ENCODE measurements at places on chromosomes 12 and 14.
A peak's percentile ranks its signal among the peaks of the same experiment; 100 is the strongest.

DNA sequence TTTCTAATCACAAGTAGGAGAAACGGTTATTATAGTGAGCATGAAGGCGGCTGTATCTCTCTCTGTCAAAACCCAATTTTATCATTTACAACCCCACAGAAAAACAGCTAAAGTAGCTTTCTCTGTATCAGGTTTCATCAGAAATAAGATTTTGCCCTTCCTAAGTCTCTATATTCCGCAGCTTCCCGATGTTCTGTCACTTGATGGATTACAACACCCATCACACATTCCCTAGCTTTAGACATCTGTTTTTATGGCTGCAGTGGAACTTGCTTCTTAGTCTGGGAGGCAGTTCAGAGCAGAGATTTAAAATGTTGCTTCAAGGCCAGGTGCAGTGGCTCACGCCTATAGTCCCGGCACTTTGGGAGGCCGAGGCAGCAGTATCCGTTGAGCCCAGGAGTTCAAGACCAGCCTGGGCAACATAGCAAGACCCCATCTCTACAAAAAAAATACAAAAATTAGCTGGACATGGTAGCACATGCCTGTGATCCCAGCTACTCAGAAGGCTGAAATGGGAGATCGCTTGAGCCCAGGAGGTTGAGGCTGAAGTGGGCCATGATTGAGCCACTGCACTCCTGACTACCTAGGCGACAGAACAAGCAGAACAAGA, 27.6 kb upstream of the FOXN3 start:
- DNase-seq: no peak

DNA sequence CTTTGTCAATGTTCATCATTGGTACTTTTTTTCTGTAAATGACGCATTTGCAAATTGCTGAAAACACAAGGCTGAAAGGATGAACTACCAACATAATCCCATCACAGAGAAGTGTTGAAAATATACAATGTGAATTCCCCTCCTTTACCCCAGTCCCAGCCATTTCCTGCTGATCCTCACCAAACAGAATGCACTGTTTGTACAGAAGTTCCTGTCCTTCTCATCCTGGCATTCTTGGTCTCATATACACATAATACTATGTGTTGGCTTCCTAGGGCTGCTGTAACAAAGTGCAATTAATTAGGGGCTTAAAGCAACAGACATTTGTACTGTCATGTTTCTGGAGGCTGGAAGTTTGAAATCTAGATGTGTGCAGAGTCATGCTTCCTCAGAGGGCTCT, 836.2 kb upstream of the MGAT4C start:
- DNase-seq: no peak

GRCh38 chr14:64714432-64715025, 10.3 kb downstream of the PLEKHG3 start:
- no peak for DNase-seq

GRCh38 chr12:86234316-86234855, 21.8 kb downstream of the MGAT4C start:
- DNase-seq: no peak

- DNase-seq: peak; percentile 56
These were observed 40.7 kb upstream of the MTERF2 start for GRCh38 chr12:107027636-107028053.

- no peak for DNase-seq
These were observed 175.9 kb downstream of the MON2 start for GRCh38 chr12:62642486-62642885.

DNA sequence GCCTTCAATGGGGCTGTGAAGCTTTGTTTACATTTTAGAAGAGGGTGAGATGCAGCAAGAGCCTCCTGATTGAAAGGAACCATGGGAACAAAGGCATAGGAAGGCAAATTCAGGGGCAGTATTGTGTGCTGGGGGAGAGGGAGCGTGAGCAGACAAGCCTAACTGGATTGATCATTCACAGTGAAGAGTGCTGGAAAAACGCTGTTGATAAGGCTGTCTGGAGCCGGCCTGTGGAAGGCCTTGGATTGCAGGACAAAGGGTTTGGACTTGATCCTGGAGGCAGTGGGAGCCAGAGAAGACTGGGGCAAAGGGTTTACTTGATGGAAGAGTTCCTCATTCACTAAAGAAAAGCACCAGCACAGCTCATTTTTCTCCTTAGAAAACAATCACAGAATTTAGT, 160.5 kb downstream of the PAH start:
- no peak for DNase-seq

DNA sequence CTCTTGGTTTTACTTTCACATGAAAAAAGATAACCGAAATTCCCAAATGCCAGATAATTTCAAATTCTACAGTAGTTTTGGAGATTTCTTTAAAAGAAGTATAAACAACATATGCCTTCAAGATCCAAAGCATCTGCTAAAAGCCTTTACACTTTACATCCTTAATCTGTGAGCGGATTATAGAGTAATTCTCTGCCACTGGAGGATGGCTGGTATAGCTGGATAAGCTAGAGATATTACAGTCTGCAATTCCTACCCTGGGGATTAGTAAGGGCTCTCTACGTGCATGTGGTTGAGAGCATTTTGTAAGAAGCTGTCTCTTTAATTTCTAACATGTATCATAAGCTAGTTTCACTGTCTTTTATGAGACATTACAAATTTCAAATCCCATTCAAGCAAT, 240.3 kb upstream of the HMGA2 start:
- DNase-seq: no peak

GRCh38 chr12:18071336-18071735, 18.7 kb downstream of the RERGL start:
- no peak for DNase-seq

GRCh38 chr12:122395319-122395718, 27.1 kb downstream of the CLIP1 start:
- no peak for DNase-seq

- no peak for DNase-seq
These were observed 6.2 kb downstream of the CHST11 start for GRCh38 chr12:104462931-104463339.

DNA sequence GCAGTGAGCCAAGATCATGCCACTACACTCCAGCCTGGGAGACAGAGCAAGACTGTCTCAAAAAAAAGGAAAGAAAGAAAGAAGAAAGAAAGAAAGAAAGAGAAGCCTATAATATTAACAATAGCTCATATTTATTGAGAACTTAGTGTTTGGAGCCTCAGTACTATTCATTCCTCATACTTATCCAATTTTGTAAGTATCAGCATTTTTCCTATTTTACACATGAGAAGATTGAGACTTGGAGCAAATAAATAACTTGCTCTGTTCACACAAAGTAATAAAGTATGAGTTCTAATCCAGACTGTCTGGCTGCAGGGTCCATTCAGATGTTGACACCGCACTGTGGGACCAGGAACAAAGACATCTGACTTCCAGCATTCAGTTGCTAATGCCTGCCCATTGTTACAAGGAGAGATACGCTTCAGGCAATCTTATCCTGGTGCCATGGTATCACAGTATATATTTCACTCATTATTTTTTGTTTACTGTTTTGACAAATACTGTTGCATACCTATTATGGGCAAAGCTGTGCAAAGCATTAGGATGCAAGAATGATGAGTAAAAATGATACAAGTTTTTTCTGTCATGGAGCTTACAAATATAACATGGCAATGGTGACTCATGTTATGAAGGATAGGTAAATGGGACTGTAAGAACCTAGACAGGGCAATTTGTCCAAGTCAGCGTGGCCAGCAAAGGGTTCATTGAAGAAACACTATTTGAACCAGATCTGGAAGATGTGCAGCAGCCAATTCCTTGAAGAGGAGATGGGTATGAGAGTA, 21.4 kb upstream of the TMTC2 start:
- no peak for DNase-seq

GRCh38 chr12:59191372-59191771, 271.1 kb upstream of the LRIG3 start:
- DNase-seq: no peak

DNA sequence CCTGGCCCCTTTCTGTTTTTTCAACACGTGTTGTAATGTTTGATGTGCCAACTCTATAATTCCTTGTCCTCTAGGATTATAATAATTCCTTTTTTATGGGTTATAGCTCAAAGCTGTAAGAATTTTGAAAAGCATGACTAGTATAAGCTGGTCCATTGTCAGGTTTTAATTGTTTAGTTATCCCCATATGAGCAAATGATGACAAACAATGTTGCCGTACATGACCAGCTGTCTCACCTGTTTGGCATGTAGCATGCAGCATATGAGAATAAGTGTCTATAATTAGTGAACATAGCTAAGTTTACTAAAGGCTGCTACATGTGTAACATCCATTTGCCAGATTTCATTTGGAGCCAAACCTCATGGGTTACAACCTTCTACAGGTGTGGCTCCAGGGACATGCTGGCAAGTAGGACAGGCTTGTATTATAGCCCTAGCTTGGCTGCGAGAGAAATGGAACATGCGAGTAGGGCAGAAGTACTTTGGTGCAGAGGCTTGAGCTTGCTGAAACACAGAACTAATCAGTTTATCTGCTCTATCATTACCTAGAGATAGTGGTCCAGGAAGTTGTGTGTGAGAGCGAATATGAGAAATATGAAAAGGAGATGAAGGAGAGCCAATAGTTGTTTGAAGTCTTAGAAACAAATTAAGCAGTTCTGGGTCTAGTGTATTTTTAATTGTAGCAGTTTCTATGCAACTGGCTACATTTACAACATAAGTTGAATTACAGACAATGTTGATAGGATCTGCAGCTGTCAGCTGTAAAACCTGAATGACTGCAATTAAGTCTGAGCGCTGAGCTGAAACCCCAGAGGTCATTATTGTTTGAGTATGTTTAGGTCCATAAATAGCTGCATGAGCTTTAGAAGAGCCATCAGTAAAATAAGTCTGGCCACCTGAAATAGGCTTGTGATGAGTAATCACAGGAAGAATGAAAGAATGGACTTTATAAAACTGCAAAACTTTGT, 22.6 kb upstream of the MAPKAPK5 start:
- DNase-seq: no peak

DNA sequence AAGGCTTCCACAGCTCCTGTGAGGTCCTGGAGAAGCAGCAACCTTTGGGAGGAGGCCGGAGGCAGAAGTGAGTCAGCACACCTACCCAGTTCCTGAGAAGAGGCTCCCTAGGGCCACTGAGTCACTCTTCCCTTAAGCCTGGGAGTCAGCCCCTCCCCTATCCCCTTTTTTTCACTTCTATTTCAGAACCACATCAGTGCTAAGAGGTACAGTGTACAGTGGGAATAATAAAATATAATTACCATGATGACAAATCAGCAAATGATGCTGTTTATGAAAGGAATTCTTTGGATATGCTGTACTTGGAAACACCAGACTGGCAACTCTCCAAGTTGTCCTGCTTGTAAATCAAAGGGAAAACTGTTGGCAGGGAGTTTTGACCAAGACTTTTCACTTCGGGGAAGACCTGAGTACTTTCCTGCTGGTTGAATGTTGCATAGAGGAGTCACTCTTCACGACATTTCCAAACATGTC, 7.8 kb upstream of the TBPL2 start:
- peak; percentile 97 for DNase-seq

GRCh38 chr12:51820526-51821439, 27.7 kb downstream of the FIGNL2 start:
- DNase-seq: no peak

DNA sequence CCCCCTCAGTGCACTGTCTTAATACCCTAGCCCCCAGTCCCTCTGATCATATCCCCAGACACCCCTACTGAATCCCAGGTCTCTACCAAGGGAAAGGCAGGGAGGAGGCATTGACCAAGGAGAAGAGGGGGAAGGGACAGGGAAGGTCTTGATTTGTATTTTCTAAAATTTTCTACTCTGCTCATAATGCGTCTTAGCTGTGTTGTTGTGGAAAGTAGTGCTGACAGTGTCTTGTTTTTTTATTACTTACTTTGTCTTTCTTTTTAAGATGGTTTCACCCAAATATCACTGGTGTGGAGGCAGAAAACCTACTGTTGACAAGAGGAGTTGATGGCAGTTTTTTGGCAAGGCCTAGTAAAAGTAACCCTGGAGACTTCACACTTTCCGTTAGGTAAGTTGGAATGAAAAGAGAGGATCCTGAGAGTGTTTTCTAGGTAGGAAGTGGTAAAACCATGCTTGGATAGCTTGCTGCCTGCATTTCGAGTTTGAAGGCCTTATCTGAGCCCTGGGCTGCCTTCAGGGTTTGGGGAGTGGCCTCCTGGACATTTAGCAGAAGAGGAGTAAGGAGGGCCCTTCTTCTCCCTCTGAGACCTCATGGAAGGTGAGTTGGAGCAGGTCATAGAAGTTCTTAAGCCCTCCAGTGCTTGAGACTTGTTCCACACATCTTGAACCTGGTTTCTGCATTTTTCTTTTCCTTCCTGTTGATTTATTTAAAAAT, 27.4 kb downstream of the PTPN11 start:
- DNase-seq: no peak

- DNase-seq: no peak
These were observed 60.4 kb upstream of the KTN1 start for GRCh38 chr14:55519473-55520080.

DNA sequence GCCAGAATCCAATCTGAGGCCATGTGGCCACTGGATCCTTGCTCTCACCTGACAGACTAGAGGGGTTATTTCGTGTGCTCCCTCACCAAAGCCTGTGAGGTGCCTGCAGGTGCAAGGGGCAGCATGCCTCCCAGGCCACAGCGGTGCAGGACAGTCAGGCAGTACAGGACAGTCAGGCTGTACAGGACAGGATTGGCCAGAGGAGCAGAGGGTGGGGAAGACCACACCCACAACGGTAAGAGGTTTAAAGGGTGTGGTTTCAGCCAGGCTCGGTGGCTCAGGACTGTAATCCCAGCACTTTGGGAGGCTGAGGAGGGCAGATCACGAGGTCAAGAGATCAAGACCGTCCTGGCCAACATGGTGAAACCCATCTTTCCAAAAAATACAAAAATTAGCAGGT, 3.1 kb upstream of the BRF1 start:
- no peak for DNase-seq

- no peak for DNase-seq
These were observed 530 bp downstream of the APAF1 start for GRCh38 chr12:98645572-98646067.

GRCh38 chr14:106790189-106791036, 1264.0 kb downstream of the TMEM121 start:
- DNase-seq: no peak

DNA sequence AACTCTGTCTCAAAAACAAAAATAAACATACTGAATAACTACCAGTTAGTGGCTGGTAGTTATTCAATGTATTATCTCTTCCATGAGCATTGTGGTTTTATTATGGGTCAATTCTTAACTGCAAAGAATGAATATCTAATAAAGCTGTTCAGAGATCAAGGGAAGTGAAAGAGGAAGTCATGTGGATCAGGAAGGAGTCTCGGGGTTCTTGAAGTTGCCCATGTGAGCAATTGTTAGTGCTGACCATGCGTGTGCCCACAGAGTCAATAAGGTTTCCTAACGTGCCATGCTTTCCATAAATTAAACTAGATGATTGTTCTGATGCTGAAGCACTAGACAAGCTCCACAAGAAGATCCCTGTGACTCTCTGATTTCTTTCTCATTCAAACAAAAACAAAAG, 136.5 kb upstream of the CPSF6 start:
- no peak for DNase-seq

DNA sequence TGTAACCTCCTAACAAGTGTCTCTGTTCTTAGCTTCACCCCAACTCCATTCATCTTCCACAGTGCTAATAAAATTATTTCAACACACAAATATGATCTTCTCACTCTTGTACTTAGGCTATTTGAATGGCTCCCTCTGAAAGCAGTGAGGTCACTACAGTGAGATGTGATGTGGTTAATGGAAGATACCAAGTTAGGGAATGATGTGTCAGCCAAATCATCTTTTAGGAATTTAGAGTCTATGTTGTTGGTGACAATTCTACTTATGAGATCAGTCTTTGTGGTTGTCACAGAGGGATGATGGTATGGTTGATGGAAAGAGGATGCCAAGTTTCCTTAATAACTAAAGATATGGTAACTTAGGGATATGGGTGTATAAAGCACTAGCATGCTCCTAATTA, 57.6 kb downstream of the POLR3B start:
- DNase-seq: peak; percentile 77

Data from HS-27A (cell line).